ENCODE measurements at places on chromosomes 6 and 20.

DNA sequence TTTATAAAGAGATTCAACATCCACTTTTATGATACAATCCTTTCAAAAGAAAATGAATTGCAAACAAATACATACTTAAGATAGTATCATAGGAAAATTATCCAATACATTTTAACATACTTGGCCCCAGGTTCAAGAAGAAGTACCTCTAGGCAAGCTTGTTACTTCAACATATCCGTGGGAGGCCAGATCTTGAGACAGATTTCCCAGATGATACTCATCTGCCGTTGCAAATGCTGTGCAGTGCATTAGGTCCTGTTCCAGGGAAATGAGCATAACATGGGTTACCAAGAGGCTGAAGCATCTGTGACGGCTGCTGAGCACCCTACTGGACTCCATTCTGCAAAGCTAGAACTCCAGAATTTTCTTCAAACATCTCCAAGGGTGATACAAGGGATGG, 15.6 kb downstream of the RMND1 start:
- DNase-seq = no peak

DNA sequence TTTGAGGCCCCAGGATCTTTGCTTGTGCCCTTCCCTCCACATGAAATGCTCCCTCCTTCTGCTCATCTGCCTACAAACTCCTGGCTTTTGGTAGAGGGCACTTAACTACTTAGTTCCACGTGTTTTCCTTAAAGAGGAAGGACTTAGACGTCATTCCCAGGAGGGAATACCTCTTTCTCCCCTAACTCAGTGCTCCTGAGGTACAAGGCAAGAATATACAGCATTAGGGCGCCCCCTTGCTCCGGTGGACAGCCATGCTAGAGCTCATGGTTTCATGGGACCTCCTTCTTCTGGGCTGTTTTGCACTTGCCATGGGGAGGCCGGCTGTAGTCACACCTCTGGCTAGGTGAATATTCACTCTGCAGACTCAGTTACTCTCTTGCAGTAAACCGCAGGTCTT, 93.8 kb upstream of the LY86 start:
- DNase-seq = peak; percentile 35

DNA sequence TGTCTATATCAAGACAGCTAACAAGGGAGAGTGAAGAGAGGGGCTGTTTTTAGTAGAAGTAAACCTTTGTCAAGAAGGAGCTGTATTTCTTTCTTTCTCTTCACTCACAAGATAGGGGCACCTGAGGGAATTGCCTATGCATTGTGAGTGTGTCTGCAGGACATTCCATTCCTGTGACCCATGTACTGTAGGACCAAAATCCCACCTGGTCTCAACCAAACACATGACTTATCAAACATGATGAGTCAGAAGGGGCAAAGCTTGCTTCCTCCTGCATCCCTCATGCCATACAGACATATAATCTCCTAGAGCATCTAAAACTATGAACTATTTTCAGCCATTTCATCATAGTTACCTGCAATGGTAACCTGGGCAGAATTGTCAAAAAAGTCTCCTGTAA, 21.8 kb downstream of the PKHD1 start:
- peak; percentile 79 for DNase-seq

GRCh38 chr6:135311446-135312200, 130.5 kb downstream of the MYB start:
- no peak for DNase-seq

DNA sequence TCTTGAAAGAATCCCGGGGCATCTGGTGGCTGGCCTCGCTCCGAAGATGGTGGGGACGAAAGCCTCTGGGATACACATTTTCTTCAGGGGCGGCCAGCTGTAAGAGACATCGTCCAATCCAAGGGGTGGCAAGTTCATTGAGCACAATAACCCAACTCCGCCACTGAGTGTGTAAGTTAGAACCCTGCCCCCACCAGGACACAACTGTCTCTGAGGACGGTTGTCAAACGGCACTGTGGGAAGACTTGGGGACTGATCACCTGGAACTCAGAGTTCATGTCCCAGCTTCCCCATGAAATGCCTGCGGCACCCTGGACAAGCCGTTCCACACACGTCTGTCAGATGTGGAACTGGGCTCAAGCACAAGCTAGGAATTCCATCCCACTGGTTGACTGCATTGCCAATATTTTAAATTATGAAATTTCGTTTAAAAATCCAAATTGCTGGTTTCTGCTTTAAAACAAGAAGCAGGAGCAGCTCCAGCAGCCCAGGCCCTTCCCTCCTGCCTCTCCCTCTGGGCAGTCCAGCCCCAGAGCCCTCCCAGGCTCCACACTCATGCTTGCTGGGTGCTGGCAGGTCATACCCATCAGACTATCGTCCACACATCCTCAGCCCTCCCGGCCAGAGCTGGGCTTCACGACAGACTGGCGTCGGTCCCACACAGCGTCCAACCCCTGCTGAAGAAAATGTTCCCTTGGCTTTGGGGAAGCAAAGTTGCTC, 80.9 kb upstream of the AFDN start:
- no peak for DNase-seq

- peak; percentile 50 for DNase-seq
These were observed 671 bp downstream of the EFHC1 start for GRCh38 chr6:52420668-52421358.

DNA sequence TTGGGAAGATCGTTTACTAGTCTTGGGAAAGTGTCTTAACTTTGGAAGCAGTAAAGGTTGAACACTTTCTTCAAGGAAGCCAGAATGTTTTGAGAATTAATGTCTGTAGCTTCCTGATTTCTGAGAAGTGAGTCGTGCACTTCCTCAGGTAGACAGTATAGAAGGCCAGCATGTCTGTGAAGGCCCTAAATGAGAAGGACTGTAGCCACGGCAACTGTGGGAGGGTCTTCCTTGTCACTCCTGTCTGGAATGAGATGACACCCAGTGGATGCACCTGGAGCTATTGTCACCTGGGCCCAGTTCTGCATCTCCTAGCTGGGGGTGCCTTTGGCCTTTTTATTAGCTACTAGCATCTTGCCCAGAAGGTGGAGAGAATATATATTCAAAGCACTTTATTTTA, 8.8 kb downstream of the STX16 start:
- no peak for DNase-seq

- DNase-seq = no peak
These were observed 7.7 kb downstream of the ZNFX1 start for GRCh38 chr20:49270177-49270576.

GRCh38 chr20:37726321-37726720, 32.5 kb downstream of the CTNNBL1 start:
- no peak for DNase-seq

DNA sequence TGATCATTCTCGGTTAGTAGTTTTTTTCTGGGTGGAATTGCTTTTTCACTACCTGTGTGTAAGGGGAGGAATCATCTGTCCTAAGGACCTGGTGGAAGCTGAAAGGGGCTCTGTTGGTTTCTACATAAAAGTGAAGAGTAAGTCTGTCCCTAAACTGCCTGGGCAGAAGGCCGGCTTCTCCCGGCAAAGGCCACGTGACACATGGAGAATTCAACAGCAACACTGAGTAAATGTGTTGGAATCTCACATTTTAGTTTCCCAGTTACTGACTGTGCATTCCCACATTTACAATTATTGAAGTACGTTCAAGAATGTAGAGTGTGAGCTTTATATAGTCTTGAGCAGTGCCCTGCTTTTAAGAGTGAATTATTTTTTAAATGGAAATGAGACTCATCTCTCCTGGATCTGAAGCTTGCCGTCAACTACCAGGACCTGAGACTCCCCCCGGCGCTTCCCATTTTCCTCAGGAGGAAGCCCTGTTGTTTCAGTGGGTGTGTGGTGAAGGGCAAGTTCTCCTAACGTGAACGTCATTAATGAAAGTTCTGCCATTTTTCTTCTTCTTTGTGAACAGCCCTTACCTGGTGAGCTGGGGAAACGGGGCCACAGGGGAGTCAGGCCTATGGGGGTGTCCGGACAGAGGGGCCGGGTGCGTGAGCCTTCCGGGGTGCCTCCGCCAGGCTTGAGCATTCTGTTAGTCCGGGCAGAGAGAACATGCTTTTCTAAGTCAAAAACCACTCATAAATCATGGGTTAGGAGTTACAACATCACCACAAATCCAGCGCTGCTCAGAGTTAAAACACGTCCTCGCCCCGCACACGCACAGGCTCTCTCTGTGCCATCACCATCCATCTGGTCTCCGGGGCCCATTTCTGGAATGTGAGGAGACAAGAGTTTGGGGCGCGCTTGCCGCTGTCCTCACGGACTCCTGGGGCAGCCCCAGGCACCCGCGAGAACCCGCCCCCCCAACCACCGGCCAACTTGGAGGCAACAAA, 56.6 kb upstream of the SMOC2 start:
- DNase-seq = no peak

GRCh38 chr6:31574106-31575061, 981 bp upstream of the TNF start:
- no peak for DNase-seq

- no peak for DNase-seq
These were observed 81.4 kb downstream of the NRSN1 start for GRCh38 chr6:24207413-24207812.

- peak; percentile 68 for DNase-seq
These were observed 3.2 kb upstream of the EEF1A2 start for GRCh38 chr20:63501818-63502670.

DNA sequence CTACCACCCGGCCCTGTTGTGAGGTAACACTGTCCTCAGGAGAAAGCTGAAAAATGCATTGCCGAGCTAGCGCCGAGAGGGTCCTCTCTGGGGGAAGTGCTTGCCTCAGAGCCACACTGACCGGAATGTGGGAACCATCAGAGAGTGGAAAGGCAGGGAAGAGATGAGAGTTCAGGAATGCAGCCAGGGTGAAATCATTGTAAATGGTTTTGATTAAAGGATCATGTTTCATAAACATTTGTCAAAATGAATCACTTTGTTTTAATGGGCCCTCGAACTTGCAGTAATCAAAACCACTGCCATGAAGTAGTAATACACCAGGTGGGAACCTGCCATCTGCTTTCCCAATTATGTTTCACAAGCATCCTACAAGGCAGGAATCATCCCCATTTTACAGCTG, 16.9 kb upstream of the IL17F start:
- no peak for DNase-seq

GRCh38 chr20:1362484-1362883, 30.4 kb downstream of the FKBP1A start:
- no peak for DNase-seq

GRCh38 chr6:12291839-12292604, 1.9 kb downstream of the EDN1 start:
- peak; percentile 44 for DNase-seq

GRCh38 chr6:39835821-39836295, 43.7 kb downstream of the DAAM2 start:
- DNase-seq = no peak

DNA sequence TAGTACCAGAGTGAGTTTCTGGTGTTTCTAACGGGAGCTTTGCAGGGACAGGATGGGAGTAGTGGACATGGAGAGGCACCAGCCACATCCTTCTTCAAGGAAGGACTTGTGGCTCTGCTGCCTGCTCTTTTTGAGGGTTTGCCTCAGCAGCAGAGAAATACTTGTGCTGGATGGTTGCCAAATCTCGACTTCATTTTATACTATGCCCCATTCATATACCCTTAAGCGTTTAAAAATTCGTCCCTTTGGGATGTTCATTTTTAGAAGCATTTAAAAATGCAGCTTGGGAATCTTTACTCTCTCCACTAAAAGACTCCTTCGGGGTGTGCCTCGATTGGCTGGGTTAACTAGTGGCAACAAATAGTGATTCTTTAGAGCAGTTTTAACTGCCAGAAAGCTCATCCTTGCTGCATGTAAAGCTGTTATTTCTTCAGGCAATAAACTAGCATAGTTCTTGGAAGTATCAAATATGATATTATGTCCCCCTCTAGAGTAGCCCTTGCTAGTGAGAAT, 126.5 kb upstream of the B3GAT2 start:
- no peak for DNase-seq

DNA sequence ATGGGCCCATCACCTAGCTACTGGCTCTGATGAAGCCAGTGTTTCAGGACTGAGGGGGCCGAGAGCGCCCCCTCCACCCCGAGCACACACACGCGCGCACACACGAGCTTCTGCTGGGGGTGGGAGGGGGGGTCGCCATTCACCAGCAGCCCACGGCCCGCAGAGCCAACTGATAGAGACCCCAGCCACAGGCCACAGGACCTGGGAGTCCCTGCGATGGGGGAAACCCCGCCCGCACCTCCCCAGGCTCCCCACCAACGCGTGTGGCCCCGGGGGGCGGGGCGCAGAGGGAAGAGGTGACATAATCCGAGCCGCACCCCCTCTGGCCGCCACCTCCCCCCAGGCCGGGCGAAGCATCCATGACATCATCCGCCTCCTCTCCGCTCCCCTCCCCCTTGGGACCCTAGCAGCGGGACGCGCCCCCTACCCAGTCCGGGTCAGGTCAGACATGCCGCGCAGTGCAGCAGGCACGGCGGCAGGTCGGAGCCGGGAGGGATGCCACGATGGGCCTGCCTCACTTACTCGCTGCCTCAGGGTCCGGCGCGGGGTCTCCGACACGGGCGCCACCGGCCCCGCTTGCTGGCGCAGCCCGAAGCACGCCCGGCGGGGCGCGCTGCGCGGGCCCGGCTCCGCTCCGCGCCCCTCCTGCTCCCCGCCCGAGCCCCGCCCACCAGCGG, at the start of gene LZTS3:
LZTS3 (minus strand) TSS at position 617 of the 677 bp plus-strand sequence. CDS start 6,386 bp downstream, outside the sequence.
- peak; percentile 84 for DNase-seq

- no peak for DNase-seq
These were observed 45.1 kb upstream of the FRMD1 start for GRCh38 chr6:168124158-168124557.

DNA sequence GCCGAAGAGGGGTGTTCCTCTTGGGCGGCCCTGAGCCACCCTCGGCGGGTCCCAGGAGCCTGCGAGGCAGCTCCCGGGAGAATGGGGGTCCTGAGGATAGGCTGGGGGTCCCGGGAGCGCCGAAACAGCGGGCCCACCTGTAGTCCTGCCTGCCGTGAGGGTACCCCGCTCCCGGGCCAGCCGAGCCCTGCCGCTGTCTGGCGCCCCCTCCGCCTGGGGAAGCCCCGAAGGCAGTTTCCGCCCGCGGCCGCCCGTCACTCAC, 280 bp downstream of the SPATA2 start:
- DNase-seq = no peak

DNA sequence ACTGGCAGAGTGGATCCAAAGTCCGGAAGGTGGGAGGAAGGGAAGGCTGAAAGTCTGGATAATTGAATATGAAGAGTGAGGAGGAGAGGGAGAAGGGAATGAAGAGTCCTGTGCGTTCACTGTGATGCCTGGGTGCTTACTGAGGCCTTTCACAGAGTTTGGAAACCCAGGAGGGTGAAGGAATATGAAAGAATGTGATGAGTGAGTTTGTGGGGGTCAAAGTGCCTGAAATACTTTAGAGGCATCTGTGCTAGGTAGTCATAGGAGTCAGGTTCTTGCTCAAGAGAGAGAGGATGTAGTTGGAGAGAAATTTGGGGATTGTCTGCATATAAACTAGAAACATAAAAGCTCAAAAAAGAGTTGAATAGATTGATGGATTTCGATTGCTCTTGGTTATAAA, 20.7 kb downstream of the NKX2-4 start:
- no peak for DNase-seq

DNA sequence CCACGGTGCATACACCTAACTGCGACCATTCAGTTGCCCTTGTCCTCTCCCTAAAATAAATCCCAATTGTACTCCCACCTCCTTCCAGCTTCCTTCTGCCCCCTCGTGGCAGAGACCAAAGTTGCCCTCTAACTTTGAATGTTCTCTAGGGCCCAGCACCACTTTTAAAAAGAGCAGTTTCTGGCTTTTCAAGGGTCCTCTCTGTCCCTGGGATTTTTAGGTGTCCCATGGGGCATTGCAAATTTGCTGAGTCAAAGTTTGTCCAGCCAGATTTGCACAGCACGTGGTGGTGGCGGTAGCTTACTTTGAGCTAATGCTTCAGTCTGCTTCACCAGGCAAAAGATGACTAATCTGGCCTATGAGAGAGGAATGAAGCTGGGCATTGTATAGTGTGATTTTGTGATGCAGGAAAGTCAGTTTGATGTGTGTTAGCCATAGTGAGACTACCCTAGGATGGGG, 100.2 kb downstream of the PERP start:
- peak; percentile 58 for DNase-seq

- DNase-seq = no peak
These were observed 79.2 kb upstream of the MRAP2 start for GRCh38 chr6:83954371-83954770.
